ENCODE measurements at places on chromosomes 1 and 21. TPM values are rescaled to one million over a fixed set of nuclear protein-coding genes. Genes with fewer than 3 reads are reported as not detected.

The SH2D2A gene
- 3.9 TPM for total RNA-seq

The CNR2 gene
- 0.02 TPM for total RNA-seq

The CD1B gene
- not detected for total RNA-seq

The TTLL7 gene
- 3.4 TPM for total RNA-seq

The VHLL gene
- total RNA-seq, result not detected

The ATP1A2 gene
- total RNA-seq, result 0.07 TPM

The RGS8 gene
- total RNA-seq, result not detected

The RASSF5 gene
- 1.1 TPM for total RNA-seq

The PDZK1 gene
- total RNA-seq, result 1.2 TPM

The PTAFR gene
- total RNA-seq, result 0.10 TPM

The CXADR gene
- 12.0 TPM for total RNA-seq

The SERPINC1 gene
- 0.13 TPM for total RNA-seq

The WLS gene
- total RNA-seq, result 16.8 TPM

The SPATA45 gene
- total RNA-seq, result not detected

The CACNA1S gene
- not detected for total RNA-seq

The PPM1J gene
- total RNA-seq, result 0.99 TPM

The PTGFRN gene
- total RNA-seq, result 15.7 TPM

The CFHR2 gene
- not detected for total RNA-seq

The SLC5A9 gene
- total RNA-seq, result not detected

The PDC gene
- not detected for total RNA-seq

The SPRR2A gene
- total RNA-seq, result not detected

Data from A549 treated with GW870086 at 1 μM for 4 hours (cell line).